ENCODE measurements at places on chromosomes 7 and 10.

DNA sequence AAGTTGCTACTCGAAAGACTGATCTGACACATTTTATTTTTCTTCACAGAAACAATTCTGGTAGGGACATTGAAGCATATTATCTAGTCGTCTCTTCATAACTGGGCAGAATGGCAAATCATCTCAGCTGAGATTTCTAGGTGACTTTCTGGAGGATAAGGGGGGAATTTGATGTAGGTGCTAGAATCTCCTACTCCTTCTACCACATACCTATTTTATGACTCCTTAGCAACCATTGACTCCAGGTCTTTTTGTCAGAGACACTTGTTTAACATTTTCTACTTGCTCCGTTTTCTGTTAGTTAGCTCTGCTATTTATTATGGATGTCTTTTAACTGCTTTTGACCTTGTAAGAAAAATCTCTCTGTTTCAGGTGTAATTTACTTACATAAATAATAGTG lies 380.9 kb upstream of the SEMA3C start:
- DNase-seq, result no peak

DNA sequence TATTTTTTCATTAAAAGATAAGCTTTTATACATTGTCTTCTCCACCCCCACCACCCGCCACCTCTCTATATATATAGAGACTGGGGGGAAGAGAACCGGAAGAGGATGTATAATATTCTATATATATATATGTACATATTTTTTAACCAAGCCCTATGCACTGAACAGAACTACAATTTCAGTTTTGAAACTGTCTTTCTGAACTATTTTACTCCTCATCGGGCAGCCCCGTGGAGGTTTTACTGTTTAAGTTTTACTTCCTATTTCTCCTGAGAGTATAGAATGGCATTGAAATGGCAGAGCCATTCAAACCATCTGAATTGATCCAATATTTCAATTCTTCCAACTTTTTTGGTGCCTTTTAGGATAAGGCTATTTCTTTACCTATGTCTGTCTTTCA lies 1047.1 kb downstream of the NRG3 start:
- DNase-seq, result no peak

DNA sequence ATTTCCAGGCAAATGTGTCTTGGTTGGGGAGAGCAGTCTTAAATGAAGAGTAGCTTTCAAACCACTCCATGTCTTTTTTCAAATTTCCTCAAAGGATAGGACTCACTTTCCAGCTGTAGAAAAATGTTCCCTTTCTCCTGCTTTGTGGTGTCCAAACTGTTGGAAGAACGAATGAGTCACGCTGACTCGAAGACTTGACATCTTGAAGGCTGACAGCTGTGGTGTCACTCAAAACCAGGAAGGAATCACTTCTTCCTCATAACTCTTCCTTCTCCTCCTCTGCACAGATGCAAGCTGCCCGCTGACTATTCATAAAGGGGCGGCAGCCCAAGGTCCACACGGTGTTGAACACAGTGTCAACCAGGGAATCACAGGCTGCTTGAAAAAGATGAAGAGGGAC lies 19.2 kb downstream of the PLA2G12B start:
- DNase-seq, result no peak

GRCh38 chr10:131421381-131421780 lies 109.9 kb upstream of the TCERG1L start:
- no peak for DNase-seq

DNA sequence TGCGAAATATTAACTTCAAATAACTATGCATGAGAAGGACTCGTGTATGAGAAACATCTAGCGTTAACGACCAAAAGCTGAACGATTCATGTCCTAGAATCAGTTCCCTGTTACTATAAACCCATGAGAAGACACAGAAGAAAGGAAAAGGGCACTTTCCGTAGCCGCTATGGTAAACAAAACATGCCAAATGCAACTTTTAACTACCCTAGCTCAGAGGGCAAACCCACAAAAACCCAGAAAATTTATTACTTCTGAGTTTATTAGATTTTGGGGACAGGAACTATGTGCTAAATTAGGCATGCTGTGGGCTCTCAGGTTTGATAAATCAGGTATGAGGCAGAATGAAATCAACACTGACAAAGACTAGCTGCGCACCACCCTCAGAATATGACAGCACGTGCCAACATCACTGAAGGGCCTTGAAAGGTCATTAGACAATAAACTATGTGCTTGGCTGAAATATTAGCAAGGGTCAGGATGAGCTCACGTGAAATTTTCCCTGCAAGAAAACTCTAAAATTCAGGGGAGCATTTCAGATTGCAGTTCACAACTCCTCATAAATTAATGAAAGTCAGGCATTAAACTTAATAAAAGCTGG lies 102.6 kb downstream of the GLI3 start:
- no peak for DNase-seq

- DNase-seq, result no peak
These were observed 985.9 kb upstream of the ZNF722 start for GRCh38 chr7:63012633-63013183.

GRCh38 chr7:148729984-148730733 lies 31.5 kb downstream of the CUL1 start:
- DNase-seq, result no peak

DNA sequence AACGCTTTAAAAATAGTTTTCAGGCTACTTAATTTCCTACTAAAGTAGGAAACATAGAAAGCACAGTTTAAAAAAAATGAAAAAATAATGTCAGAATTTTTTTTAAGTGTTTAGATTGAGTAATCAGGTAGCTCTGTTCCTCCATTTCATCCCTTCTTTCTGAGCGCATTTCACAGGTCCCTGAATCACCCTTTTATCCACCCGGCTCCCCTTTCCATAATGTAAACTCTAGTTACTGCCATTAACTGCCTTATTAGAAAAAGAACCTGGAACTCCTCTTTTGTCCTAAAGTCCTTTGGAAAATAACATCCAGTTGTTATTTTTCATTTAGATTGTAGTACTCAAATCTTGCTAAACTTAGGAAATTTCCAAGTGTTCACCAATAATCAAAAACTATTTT lies 5.8 kb downstream of the KCND2 start:
- DNase-seq, result no peak

DNA sequence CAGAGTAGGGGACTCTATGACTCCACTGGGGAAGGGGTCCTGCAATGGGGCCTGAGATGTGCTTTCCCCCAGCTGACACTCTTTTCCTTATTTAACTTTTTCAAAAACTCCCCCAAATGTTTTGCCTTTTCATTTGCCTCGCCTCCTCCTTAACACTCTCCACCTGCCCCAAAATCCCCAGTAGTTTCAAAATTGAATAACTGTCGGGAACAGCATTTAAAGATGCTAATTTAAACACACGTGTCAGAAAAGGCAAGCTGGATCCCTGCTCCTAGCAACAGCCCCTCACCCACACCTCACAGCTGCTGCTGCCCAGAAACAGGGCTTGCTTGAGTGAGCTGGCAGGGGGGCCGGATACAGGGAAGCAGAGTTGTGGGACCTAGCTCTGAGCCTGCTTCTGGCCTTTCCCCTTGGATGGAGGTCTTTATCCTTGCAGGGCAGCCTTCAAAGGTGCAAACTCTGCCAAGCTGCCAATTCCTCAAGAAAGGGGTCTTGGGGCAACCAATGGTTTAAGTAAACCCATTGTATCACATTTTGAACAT lies 115.3 kb downstream of the KCNMA1 start:
- DNase-seq, result no peak

- DNase-seq, result no peak
These were observed 138.1 kb downstream of the VTI1A start for GRCh38 chr10:112585126-112585525.

DNA sequence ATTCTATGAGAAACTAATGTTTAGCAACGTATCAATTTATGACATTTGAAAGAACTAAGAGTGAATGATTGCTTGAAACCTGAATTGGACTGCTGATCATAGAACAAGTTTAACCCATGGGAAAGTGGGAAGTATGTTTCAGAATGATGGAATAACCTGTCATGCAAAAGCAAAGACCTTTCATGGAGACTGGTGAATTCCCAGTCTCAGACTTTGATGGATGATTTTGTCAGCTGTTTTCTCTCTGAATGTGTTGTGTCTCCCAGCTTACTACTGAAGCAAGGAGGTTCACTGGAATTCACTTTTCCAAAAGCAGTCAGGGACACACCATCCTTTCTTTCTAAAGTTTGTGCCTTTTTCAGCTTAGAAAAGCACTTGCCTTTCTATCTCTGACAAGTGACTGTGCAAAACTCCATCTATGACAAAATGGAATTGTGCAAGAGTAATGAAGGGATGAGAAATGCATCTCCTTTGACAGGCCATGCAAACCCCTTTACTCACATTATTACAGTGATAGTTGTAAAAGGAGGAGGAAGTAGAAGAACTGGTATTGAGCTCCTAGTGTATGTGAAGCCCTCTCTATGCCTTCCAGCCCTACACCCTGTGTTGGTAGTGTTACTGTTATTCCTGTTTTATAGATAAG lies 176.1 kb downstream of the PRKG1 start:
- DNase-seq, result no peak

- DNase-seq, result peak; percentile 39
These were observed 109.8 kb upstream of the TARP start for GRCh38 chr7:38383281-38383680.

GRCh38 chr7:83148776-83149175 lies 13.9 kb downstream of the PCLO start:
- no peak for DNase-seq

DNA sequence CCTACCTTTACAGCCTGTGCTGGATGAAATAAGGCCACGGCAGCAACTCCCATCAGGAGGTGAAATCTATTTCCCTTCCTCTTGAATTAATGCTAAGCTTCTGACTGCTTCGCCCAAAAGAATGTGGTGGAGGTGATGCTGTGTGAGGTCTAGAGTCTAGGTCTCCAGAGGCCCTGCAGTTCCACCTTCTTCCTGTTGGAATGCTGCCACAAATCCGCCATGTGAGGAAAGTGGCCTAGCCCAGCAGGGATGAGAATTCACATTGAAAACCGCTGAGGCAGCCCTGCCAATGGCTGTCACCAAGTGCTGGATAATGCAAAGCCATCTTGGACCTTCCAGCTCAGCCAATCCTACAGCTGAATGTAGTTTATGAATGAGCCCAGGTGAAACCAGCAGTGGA lies 28.0 kb downstream of the RHOBTB1 start:
- DNase-seq, result no peak

DNA sequence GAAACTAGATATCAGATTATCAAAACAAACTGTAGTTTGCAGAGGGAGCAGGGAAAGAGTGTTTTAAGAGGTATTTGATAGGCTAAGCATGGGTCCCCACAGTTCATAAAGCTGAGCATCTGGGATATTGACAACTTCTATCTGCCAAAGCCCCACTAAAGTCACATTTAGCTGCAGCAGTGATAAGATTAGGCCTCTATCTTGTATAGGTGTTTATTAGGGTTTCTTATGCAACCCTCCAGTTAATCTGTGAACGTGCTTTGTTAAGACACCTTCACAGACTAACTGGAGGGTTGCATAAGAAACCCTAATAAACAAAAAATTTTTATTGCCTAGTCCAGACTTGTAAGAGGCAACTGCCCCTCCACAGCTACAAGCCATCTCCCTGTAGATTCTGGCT lies 78.0 kb downstream of the CYP51A1 start:
- no peak for DNase-seq

- DNase-seq, result no peak
These were observed 28.9 kb downstream of the POR start for GRCh38 chr7:75943864-75944263.
